KBM-7 (cell line): ENCODE measurements at places on chromosomes 2 and 18.

- DNase-seq, result no peak
Observed at GRCh38 chr2:179613299-179613651, 248.1 kb downstream of the ZNF385B start.

DNA sequence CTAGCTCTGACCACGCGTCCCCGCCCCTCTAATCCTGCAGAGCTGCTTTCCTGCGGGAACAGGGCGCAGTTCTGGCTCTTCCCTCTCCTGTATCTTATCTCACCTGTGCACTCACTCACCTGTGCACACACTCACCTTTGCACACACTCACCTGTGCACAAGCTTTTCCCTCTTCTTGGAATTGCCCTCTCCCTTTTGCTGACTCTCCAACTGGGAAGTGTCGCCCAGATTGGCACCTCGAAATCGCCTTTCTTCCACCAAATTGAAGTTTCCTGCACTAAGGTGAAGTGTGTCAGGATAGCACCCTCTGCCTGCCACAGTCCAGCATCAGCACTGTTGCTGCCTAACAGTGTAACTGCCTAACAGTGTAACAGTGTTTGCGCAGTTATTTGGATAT lies 566 bp upstream of the CMPK2 start:
- peak; percentile 63 for DNase-seq

GRCh38 chr2:218717262-218717661 lies 6.6 kb downstream of the TTLL4 start:
- no peak for DNase-seq

DNA sequence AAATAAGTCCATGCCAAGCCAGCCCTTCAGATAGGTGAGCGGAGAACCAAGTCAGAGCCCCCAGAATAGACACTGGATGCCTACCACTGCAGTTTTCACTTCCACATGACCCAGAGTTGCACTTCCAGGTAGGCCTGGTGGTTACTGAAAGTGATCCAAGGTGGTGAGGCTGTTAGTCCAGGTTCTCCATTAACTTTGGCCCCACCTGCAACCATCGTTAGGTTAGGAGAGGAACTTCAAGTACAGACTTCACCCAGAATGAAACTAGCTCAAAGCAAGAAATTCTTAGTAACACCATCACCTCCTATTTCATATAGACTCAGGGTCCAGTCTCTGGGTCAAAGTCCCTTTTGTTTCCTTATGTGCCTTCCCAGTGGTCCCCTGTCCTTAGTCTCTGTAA lies 293.1 kb upstream of the ID2 start:
- no peak for DNase-seq

GRCh38 chr2:226270285-226271058 lies 529.1 kb downstream of the IRS1 start:
- DNase-seq, result no peak

GRCh38 chr18:10330428-10330827 lies 124.0 kb upstream of the APCDD1 start:
- no peak for DNase-seq
